ENCODE measurements at places on chromosomes 2 and 18. TPM values are rescaled to one million over a fixed set of nuclear protein-coding genes. Genes with fewer than 3 reads are reported as not detected.
A peak's percentile ranks its signal among the peaks of the same experiment; 100 is the strongest.

Gene MSH6
- 82.0 TPM for total RNA-seq

Gene SCYGR4
- total RNA-seq, result not detected

GRCh38 chr2:231290321-231291015 is 92.0 kb downstream of the ARMC9 start:
- DNase-seq, result no peak

- peak; percentile 59 for DNase-seq
These were observed 298.9 kb downstream of the DSEL start for GRCh38 chr18:67217551-67218166.

- no peak for DNase-seq
These were observed 89.3 kb downstream of the VRK2 start for GRCh38 chr2:58135861-58136260.

DNA sequence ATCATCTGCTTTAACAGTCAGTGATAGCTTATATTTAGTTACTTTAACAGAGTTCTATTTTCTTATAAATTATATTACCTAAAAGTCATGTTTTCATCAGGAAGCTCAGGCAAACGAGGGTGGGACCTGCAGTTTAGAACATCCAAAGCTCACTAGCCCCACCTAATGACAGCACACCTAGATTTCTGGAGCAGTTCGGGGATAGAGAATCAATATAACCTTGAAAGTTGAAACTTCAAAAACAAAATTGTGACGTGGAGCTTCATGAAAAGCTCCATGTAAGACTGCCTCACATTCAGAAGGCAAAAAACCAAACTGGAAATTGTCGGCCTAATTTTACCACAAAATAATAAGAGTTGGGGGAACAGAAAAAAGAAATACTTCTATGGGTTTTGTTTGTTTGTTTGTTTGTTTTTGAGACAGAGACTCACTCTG is 185.9 kb upstream of the CCDC150 start:
- peak; percentile 58 for DNase-seq

GRCh38 chr18:54119524-54120019 is 104.9 kb downstream of the MBD2 start:
- DNase-seq, result peak; percentile 19

DNA sequence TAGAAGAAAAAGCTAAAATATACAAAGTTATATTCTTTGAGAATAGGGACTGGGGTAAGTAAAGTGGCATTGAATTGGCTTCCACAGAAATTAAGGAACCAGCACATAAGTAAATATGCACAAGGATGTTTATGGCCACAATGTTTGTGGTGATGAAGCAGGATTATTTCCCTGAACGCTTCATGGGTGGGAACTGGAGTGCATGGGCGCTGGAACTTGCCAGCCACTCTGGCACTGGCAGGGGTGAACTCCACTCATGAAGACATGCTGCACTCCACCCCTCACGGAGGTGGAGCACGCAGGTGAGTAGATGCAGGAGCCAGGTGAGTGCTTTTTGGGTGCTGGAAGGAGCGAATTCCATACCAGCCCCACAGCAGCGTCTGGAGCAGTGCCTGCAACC is 94.1 kb downstream of the BCL2 start:
- DNase-seq, result no peak

- DNase-seq, result no peak
These were observed 34.1 kb downstream of the ZNF407 start for GRCh38 chr18:74631623-74632350.

- DNase-seq, result no peak
These were observed 193.8 kb downstream of the MGAT5 start for GRCh38 chr2:134447669-134448068.

DNA sequence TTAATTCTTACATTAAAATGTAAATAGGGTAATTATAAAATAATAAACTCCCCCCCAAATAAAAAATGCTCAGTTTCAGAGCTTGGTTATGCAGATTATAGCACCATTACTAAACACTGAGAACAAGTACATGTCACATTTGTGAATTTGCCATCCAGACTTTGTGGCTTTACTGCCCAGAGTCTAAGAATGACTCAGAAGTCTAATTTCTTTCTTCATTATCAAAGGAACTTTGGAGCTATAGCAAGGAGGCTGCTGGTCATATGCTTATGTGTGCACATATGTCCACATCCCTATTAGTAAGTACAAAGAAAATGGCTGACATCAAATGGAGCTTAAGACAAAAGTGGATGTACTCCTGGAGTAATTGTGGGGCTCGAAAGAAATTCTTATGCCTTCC is 248.5 kb upstream of the SESTD1 start:
- DNase-seq, result no peak

DNA sequence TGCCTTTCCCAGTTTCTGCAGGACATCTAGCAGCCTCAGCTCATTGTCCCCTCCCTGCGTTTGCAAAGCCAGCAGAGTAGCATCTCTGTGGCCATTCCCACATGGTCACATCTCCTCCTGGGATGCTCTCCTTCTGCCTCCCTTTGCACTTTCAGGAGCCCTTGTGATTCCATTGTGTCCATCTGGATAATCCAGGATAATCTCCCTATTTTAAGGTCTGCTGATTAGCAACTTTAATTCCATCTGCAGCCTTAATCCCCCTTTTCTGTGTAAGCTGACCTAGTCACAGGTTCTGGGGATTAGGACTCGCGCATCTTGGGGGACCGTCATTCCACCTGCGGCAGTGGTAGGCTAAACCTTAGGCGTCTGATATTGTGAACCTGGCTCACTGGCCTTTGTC is 70.7 kb downstream of the NEDD4L start:
- no peak for DNase-seq

GRCh38 chr2:203690441-203691047 is 15.9 kb upstream of the CD28 start:
- no peak for DNase-seq

DNA sequence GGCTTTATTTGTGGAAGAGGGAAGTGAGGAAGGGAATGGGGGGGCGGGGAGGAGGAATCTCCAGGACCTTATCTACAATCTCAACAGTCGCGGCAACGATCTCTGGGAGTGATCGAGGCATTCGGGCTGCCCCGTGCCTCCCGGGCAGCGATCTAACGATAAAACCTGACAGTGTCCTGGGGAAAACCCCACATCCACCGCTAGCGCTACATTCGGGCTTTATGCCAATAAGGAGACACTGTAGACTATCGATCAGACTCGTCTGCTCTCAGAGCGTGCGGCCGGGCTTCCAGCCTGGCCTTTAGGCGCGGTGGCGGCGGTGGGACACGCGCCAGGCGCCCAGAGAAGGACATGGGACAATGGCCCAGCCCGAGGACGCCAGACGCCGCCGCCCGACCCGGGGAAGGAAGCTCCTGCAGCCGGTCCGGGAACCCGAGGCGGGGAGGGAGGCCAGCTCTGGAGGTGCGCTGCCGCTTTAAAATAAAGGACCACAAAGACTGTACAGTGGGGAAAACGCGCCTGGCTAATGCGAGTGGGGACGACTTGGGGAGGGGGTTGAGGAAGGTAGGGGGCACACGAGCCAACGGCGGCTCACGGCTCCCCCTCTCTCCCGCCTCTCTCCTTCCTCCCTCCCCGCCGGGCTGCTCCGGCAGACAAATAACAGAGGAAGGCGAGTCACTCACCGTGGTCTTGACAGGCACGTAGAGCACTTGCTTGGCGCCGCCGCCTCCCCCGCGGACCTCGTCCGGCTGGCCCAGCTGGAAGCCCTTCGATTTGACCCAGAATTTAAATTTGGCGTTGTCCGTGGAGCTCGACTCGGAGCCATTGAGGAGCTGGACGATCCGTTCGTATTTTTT is 2.2 kb downstream of the NOL4 start:
- peak; percentile 56 for DNase-seq

Measured in endothelial cell (in vitro differentiated cells).